Kidney glomerular epithelial cell (primary cell): ENCODE measurements at places on chromosomes 16 and 17.

DNA sequence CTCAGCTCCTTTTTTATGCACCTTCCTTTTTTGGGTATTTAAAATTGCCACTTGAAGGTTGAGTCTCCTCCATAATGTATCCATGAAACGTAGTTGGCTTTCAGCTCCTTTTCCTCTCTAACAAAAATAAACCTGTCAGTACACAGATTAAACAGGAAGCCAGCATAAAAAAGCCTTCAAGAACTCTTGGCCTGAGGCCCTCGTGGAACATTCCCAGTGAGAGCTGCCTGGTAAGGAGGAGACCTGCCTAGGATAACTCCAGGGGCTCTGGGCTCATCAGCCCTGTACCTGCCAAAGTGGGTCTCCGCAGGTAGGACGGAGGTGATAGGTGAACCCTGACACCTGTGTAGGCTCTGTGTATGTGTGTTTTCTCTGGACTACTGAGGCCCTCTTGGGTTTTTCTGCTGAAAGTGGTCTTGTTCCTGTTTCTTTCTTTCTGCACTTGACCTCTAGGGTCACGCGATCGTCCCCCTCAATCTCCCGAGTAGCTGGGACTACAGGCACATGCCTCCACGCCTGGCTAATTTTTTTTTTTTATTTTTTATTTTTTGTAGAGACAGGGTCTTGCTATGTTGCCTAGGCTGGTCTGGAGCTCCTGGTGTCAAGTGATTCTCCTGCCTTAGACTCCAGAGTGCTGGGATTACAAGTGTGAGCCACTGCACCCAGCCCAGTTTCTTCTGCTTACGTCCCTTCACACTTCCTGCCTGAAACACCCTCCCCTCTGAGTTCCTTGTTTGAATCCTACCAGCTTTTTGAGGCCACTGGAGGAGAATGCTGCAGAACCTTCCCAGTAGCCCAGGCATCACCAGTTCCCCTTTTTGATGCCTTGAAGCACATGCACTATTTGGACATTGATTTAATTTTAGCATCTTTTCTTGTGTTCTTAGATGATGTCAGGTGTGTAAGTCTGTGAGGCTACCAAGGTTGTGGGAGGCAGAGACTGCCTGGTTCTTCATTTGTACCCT is 9.8 kb downstream of the PGS1 start:
- DNase-seq, result no peak

DNA sequence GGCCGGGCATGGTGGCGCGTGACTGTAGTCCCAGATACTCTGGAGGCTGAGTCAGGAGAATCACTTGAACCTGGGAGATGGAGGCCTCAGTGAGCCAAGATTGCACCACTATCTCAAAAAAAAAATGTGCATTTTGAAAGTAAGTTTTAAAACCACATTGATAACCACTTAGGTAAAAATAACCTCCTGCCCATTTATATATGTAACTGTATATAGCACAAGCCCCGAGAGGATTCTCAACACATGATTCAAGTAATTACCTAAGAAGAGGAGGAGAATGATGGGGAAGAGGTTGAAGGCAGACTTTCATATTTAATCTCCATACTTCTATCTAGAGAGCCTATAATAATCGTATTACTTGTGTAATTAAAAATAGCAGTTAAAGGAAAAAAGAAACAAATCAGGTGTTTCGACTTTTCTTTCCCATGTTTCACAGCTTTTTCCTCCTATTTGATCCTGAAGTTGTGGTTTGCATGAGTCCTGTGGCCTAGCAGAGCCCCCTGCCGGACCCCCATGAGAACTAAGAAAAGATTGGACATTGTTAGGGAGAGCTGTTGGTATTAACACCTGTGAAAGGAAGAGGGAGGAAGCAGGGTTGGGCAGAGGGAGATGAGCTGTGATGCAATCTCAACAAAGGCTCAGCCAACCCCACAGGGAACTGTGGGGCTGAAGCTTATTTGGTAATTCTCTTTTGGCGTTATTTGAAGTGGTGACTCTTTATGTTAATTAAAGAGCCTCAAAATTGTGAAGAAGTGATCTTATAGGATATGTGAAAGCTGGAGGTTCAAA is 22.1 kb downstream of the PMFBP1 start:
- DNase-seq, result no peak

GRCh38 chr17:80032614-80033171 is 3.0 kb downstream of the TBC1D16 start:
- DNase-seq, result no peak

GRCh38 chr17:34703533-34703932 is 124.2 kb downstream of the TMEM132E start:
- no peak for DNase-seq

GRCh38 chr17:50898369-50899004 is 32.3 kb upstream of the TOB1 start:
- DNase-seq, result no peak

- no peak for DNase-seq
Observed at GRCh38 chr16:66256919-66257318, 109.6 kb upstream of the CDH5 start.

DNA sequence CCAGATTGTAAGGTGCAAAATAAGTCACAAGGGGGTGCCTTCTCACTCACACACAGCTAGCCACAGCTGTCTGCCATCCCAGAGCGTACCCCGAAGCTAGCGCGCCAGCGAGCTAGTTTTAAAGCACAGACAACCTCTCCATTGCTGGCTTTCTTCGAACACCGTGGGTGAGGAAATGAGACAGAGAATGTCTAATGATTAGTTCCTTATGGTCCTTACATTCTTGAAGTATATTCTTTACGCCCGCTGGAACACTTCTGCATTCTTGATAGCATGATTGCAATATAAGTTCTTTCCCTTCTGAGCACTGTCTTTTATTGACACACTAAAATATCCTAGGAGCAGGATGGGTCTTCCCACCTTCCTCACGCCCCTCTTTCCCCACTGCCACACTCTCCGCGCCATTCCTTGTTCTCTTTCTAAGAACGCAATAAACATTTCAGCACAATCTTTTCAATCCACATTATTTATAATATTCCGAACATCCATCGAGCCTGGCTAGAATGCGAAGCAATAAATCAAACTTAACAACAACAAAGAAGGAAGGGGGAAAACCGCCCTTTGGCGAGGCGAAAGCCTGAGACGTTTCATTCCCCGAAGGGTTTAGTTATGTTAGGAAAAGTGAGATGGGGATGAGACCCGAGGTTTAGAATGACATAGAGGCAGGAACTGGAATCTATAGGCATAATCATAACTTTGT is 251.3 kb downstream of the NTN1 start:
- DNase-seq, result no peak

DNA sequence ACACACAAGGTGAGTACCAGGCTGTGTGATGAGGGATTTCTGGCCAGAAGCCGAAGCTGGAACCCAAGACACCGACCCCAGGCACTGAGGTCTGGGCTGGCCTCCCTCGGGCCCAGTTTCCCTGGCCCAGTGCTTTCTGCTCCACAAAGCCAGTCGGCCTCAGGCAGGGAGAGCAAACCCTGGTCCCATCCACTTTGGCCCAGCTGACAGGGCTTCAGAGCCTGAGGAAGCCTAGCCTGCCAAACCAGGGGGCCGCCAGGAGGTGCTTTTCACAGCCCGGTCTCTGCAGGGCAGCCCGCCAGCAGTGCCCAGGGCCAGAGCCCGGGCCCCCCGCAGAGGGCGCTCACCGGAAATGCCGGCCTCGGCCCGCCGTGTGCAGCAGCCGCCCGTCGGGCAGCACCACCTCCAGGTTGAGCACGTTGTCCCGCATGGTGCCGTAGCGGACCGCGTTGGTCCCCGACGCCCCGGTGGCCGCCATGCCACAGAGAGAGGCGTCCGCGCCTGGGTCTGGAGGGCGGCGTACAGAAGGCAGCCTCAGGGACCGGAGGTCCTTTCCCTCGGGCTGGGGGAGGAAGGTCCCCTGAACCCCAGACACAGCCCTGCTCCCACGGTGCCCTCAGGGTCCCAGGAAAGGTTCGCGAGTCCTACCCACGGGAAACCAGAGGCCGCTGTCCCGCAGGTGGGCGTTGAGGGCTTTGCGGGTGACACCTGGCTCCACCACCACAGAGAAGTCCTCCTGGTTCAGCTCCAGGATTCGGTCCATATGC is 2.2 kb downstream of the LDHD start:
- no peak for DNase-seq

DNA sequence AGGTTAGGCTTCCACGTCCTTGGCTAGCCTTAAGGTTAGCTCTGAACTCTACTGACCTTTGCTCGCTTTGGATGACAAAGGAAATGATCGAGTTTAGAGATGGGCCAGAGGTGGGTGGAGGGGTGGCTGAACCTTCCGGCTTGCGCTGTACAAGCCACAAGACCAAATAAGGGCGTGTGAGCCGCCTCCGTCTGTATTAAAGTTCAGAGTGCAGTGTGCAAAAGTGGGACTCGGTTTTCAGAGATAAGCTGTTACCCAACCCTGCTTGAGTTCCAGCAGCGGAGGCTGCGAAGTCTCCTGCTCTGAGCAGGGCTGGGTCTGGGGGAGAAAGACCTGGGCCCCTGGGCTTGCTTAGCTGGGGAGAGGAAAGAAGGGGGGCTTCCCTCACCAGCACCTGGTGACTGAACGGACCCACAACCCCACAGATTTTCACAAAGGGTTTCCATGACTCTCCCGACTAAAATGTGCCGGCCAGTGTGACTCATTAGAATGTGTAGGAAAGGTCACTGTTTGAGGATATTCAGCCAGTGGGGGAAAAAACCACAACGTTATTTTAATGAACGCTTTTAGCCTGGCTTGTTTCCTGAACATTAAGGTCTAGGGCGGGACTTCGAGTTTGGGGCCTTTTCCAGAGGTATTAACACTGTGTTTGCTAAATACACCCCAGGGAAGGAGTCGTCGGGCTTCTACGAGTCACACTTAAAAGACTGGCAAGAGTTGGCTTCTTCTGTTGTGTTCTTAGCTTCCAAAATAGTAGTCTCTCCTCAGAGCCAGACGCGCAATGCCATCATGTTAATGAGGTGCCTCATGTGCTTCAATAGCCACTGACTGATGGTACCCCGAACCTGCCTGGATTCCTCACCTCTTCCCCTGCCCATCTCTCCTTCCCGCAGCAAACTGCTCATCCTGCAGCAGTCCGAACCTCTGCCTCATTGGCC is 67.0 kb downstream of the CENPV start:
- peak; percentile 98 for DNase-seq

GRCh38 chr16:87420026-87421002 is 28.2 kb downstream of the MAP1LC3B start:
- DNase-seq, result no peak

DNA sequence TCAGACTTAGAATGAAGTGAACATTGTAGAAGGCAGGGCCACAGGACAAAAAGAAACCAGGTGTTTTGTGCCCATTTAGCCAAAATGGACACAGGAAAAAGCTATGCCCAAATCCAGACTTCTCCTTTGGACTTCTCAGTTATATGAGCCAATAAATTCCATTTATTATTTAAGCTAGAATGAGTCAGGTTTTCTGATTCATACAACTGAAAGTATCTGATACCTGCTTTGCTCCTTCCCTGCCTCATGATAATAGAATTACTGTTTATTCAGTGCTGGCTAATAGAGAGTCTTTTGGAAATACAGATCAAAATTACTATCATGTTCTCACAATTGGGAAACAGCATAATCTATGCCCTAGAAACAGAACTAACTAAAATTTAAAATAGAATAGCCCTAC is 8.7 kb upstream of the CPD start:
- DNase-seq, result no peak

DNA sequence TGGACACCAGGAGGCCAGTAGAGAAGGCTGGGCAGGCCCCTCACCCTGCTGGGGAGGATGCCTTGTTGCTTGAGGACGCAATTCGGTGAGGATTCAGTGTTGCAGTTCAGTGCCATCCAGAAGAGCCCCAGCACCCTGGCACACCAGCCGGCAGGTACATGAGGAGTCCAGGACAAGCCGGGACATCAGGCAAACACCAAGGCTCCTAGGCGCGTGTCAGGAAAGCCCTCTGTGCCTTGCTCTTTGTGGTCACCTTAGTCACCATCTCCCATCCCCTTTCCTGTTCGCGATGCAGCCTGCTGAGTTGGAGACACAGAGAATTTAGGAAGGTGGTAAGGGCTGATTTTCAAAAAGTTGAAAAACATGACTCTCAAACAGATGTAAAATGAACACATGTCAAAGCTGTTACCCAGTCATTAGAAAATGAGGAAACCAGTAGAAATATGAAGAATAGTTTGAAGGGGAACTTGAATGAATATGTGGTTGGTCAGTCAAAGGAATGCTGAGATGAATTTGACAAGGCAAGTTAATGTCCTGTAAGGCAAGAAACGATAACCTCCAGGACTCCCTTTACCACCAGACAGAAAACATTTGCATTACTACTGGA is 2.3 kb upstream of the NCBP3 start:
- DNase-seq, result no peak

- DNase-seq, result no peak
Observed at GRCh38 chr17:17533901-17534441, 37.8 kb upstream of the RASD1 start.

- DNase-seq, result no peak
Observed at GRCh38 chr16:84373907-84374489, 5.7 kb downstream of the ATP2C2 start.

GRCh38 chr16:10601444-10602408 is 21.3 kb upstream of the EMP2 start:
- DNase-seq, result no peak

DNA sequence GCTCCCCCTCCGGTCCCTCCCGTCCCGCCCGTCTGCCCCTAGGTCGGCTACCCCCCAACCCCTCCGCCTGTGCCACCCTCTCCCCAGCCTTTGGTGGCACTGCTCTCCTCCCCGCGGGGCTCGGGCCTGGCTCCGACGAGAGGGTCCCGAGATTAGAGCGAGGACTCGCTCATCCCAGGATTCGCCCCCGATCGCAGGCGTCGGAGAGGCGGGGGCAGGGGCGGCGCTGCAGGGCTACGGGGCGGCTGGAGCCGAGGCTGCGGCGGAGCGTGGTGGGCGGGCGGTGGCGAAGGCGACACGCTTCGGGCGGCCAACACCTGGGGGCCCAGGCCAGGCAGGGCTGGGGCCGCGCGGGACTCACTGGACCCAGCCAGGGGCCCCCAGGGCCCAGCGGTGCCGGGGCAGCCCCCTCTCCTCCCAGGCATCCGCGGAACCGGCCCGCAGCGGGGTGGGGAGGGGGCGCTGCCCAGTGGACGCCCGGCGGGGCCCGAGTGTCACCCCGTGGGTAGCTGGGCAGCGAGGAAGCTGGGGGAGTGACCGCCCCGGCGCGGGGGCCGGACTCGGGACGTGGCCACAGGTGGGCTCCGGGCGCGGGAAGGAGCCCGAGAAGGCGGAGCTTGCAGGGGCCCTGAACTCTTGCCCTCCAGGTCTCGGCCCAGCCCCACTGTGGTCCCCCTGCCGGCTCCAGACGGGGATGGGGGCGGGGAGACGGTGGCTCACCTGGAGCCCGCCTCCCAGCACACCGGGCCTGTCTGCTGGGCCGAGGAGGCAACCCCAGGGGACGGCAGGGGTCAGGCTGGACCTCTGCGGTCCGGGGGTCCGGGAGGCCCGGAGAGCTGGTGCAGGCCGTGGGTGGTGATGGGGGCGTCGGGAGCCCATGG is 1.5 kb downstream of the MGAT5B start:
- no peak for DNase-seq

DNA sequence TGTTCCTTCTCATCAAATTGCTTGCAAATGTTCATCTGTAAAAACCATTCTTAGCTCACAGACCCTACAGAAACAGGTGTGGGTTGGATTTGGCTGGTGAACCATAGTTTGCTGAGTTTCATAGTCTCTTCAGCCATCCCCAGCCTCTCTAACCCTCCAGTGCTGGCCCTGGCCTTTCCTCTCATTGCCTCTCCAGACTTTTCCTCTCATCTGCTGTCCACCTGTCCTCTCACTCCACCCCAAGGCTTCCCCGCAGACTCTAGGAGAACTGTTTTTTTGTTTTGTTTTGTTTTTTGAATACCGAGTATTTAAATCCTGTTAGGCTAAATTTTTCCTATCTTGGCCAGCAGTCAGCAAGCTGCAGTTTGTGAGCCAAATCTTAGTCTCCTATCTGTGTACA is 41.1 kb downstream of the MEOX1 start:
- no peak for DNase-seq

GRCh38 chr17:56026915-56027314 is 126.4 kb upstream of the ANKFN1 start:
- DNase-seq, result no peak
